Right ventricle myocardium inferior (tissue), 1 donor: ENCODE measurements at places on chromosomes 4 and X. TPM values are rescaled to one million over a fixed set of nuclear protein-coding genes. Genes with fewer than 3 reads are reported as not detected.

DNA sequence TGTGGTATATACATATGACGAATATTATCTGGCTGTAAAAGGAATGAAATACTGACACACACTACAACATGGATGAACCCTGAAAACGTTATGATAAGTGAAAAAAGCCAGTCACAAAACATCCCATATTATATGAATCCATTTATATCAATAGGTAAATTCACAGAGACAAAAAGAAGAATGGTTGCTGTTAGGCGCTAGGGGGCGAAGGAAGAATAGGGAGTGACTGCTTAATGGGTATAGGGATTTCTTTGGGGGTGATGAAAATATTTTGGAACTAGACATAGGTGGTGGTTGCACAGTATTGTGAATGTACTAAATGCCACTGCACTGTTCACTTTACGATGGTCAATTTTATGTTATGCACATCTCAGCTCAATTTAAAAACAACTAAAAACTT, 96.4 kb upstream of the EGFL6 start:
- no peak for DNase-seq

GRCh38 chr4:98609934-98610333, 48.5 kb downstream of the TSPAN5 start:
- DNase-seq = no peak

- no peak for DNase-seq
These were observed 773 bp downstream of the SNCA start for GRCh38 chr4:89836031-89836745.

- DNase-seq = no peak
These were observed 60.2 kb downstream of the SEPSECS start for GRCh38 chr4:25100021-25100555.

GRCh38 chrX:109812236-109812635, 79.2 kb upstream of the ACSL4 start:
- DNase-seq = no peak

DNA sequence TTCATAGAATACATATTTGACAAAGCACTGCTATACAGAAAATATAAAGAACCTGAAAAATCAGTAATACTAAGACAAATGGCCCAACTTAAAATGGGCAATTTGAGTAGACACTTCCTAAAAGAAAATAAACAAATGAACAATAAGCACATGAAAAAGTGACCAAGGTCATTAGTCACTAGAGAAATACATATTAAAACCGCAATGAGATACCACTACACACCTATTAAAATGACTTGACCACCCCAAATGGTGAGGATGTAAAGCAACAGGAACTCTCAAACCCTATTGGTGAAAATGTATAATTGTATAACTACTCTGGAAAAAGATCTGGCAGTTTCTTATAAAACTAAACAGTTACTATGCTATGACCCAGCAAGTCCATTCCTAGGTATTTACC, 34.0 kb upstream of the USP9X start:
- no peak for DNase-seq

Gene ATG4A
- total RNA-seq = 18.0 TPM

Gene MAGEC3
- not detected for total RNA-seq

Gene STARD8
- 11.7 TPM for total RNA-seq

Gene NHSL2
- 5.7 TPM for total RNA-seq
